ENCODE measurements at places on chromosomes 4 and X.

- no peak for DNase-seq
Observed at GRCh38 chr4:114783215-114783595, 184.6 kb downstream of the UGT8 start.

GRCh38 chr4:7423801-7424552, 10.8 kb downstream of the PSAPL1 start:
- DNase-seq = no peak

DNA sequence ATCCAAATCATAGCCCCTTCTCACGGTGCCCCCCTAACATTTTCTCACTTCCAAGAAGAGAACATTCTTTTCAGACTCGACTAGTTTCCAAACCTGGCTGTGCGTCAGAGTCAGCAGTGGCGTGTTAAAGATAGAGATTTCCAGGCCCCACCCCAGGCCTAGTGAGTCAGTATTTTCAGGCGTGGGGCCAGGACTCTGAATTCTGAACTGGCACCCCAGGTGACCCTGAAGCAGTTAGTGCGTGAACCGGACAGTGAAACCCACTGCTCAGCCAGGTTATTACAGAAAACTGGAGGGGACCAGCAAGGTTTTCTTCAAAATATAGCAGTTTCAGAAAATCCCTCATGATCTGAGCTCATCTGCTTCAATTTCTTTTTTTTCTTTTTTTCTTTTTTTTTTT, 35.0 kb upstream of the BCOR start:
- peak; percentile 44 for DNase-seq

GRCh38 chr4:89331686-89332544, 24.3 kb upstream of the GPRIN3 start:
- no peak for DNase-seq

DNA sequence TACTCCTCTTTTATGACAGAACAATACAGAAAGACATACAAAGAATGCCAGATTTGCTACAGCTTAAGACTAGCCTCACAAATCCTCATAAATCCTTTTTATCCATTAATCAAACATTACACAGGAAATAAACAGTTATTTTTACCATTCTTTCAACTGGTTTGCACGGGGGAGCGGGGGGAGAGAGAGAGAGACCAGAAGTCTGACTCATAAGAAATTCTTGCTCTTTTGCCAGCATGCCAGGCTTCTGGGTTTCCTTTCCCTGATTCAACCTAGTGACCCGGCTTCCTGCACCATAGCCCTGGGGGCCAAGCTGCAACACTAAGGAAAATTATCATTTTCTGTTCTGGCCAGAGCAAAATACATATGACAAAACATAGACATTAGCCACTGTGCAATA, 6.8 kb upstream of the RRAGB start:
- peak; percentile 28 for DNase-seq

- DNase-seq = no peak
Observed at GRCh38 chr4:26175006-26175786, 145.6 kb upstream of the RBPJ start.

- no peak for DNase-seq
Observed at GRCh38 chrX:672931-673330, 42.3 kb downstream of the SHOX start.

- no peak for DNase-seq
Observed at GRCh38 chr4:84809946-84810345, 156.5 kb downstream of the WDFY3 start.

- no peak for DNase-seq
Observed at GRCh38 chrX:34343001-34343400, 210.9 kb upstream of the FAM47A start.

GRCh38 chr4:124322234-124323065, 390.1 kb downstream of the ANKRD50 start:
- no peak for DNase-seq

GRCh38 chr4:182795446-182796238, 121.5 kb downstream of the DCTD start:
- DNase-seq = no peak

DNA sequence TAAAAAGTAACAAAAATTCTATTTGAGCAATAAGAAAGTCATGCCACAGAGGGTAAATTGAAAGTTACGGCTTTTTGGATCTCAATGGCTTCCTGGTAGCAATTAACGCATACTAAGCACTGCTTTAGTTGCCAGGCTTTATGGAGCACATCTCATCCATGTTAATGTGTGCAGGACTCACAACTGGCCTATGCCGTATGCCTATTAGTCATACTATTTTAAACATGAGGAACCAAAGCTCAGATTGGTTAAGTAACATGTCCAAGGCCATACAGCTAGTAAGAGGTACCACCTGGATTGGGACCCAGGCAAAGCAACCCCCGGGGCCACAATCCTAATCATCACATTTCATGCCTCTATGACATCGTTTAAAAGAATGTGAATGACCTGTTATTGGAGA, 17.1 kb downstream of the DAPP1 start:
- DNase-seq = no peak

GRCh38 chrX:7904562-7904961, 22.7 kb downstream of the PNPLA4 start:
- DNase-seq = no peak

GRCh38 chr4:187436251-187436650, 559.3 kb upstream of the ZFP42 start:
- DNase-seq = no peak

DNA sequence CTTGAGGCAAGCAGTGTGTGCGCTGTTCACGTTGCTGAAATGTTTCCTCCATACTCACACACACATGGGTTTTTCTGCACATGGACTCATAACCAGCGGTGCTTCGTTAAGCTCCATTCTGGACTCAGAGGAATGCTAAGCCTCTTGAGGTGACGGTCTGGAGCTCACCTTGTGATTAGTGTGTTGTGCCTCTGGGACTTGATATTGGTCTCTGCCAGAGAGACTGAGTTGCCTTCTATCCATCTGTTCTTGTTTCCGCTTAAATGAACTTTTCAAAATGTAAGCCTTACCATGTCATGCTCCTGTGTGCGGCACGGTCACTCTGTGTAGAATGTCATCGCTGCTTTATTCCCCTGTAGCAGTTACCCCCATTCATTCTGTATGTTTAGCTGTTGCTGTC, 42.5 kb downstream of the ADD1 start:
- DNase-seq = no peak

GRCh38 chrX:49878128-49878833, 1.0 kb upstream of the USP27X start:
- no peak for DNase-seq

DNA sequence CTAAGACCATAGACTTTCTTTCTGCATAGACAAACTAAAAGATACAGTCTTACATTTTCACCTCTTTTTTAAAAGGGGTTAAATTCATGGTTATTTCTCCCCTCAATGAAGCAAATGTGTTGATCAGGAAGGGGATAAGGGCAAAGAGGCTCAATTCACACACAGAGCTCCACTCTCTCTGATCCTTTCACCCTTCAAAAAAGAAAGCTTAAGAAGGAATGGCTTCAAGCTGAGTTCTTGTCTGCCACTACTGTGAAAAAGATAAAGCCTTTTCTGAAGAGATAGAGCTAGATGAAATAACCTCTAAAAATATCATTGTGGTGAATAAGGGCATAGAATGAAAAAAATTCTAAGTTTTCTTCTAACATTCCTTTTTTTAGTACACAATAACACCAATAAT, 28.3 kb downstream of the SEPSECS start:
- DNase-seq = no peak

GRCh38 chrX:127057891-127058619, 238.5 kb downstream of the PRR32 start:
- DNase-seq = no peak

DNA sequence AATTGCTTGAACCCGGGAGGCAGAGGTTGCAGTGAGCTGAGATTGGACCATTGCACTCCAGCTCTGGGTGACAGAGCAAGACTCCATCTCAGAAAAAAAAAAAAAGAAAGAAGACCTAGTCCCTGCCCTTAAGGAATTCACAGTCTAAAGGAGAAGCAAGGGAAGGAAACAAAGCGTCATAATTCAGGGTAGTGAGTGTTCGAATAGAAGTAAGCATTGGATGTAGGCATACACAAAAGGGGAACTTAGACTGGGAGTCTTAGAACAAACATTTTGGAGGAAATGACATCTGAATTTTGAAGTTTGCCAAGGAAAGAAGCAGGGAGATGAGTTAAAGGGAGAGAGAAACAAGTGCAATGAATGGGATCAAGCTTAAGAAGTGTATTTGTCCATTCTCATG, 32.4 kb downstream of the PPM1K start:
- no peak for DNase-seq

DNA sequence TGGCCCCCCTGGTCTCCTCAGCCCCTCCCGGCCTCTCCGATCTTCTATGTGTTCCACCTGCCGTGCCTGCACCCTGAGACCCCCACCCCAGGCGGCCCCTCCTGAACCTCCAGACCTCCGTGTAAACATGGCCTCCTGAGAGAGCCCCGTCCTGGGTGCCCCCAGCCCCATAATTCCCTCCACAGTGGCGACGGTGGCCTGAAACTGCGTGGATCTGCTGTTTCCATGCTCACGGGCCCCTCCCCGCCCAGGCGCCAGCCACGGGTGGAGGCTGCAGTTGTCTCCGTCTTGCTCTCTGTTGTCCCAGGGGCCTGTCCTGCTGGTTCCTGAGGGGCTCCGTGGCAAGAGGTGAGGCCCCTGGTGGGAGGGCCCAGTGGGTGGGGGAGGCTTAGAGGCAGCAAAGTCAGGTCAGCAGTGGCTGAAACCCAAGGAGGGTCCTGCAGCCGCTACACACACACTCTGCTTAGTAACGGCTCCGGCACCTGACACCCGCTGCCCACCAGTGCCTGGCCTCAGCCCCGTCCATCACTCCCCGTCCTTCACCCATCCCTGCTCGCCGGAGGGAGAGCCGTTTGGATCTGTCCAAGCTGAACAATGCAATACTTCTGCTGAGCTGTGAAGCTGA, 75.8 kb downstream of the FAM53A start:
- no peak for DNase-seq
